CD4-positive, alpha-beta memory T cell (primary cell): ENCODE measurements at places on chromosomes 6 and 20. TPM values are rescaled to one million over a fixed set of nuclear protein-coding genes. Genes with fewer than 3 reads are reported as not detected.

DNA sequence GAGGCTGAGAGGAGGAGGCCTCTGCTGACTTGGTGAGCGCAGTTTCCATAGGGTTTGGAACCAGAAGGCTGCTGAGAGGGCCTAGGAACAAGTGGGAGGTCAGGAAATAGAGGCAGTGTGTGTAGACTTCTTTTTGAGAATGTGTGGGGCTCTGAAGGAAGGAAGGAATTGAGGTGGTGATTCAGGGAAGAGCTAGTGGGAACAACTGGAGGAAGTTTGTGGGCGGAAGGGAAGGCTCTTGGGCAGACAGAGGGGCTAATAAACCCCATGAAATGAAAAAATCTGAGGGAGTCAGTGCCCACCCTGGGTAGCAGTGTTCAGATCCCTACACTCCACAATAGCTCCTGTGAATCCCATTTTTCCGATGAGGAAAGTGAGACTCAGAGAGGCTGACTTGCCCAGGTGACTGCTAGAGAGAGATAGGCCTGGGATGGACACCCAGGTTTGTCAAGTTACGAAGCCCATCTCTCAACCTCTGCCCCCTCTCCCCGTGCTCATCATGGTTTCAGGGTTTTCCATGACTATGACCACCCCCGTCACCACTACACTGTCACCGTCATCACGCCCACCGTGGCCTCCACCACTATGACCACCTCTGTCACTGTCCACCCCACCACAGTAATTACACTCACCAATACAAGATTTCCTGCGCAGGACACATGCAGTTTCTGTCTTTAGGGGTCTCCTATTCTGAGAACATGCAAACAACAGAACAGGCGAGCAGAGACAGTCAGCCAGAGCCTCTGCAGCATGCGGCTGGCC, 106.4 kb downstream of the MRPL14 start:
- H3K27ac ChIP-seq = no peak overlapping the region
- H3K4me1 ChIP-seq = no peaks in the 10 kb centered on the region
- H3K27me3 ChIP-seq = no peaks in the 10 kb centered on the region
- no peak overlapping the region for H3K4me3 ChIP-seq
- DNase-seq = no peak

DNA sequence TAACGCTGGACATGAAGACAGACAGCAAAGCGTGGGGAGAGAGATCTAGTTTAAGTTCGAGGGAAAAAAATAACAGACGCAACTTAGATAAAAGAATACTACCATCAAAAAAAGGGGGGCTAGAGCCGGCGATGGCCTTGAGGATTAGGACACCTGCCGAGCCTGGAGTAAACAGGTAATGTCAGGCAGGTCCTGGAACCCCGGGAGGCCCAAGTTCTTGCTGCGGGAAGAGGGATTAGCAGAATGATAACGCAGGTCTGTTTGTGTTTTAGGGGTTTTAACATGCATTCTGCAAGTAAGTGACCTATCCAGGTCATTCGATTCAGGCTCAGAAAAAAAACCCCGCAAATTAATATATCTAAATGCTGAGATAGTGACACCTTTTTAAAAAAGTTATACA, 754 bp upstream of the TMEM170B start:
- no peaks in the 10 kb centered on the region for H3K36me3 ChIP-seq
- no peaks in the 10 kb centered on the region for H3K27me3 ChIP-seq
- H3K27ac ChIP-seq = peak overlapping the region; percentile 54

DNA sequence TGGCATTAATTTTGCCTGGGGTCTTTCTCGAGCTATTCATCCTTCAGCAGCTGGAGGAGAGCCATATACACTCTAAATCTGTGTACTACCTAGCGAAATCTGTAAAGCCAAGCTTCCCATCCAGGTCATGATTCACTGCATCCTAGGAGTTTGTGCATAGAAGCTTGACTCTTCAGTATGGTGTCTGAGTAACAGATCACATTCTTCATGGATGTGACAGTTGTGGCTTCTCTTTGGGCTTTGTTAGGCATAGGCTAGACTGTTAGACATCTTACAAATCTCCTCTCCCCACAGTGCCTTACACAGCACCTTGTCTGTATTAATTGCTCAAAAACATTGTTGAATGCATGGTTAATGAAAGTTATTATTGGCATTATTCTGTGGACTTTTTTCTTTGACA, 177.0 kb downstream of the EYA4 start:
- no peak overlapping the region for H3K4me3 ChIP-seq
- no peak for DNase-seq
- H3K4me1 ChIP-seq = no peaks in the 10 kb centered on the region
- H3K27me3 ChIP-seq = no peaks in the 10 kb centered on the region
- no peak overlapping the region for H3K27ac ChIP-seq

GRCh38 chr20:22800129-22800528, 215.8 kb upstream of the FOXA2 start:
- no peaks in the 10 kb centered on the region for H3K36me3 ChIP-seq
- H3K27me3 ChIP-seq = no peaks in the 10 kb centered on the region
- H3K4me3 ChIP-seq = no peak overlapping the region

GRCh38 chr20:11851646-11852045, 66.0 kb upstream of the BTBD3 start:
- H3K27me3 ChIP-seq = no peaks in the 10 kb centered on the region
- no peak overlapping the region for H3K4me3 ChIP-seq
- no peaks in the 10 kb centered on the region for H3K36me3 ChIP-seq
- no peaks in the 10 kb centered on the region for H3K4me1 ChIP-seq
- no peak overlapping the region for H3K27ac ChIP-seq
- no peak for DNase-seq

GRCh38 chr6:24879351-24879750, 56.4 kb downstream of the RIPOR2 start:
- H3K27me3 ChIP-seq = no peaks in the 10 kb centered on the region
- H3K36me3 ChIP-seq = peaks cover 50% of the 10 kb centered on the region
- H3K4me3 ChIP-seq = no peak overlapping the region
- H3K27ac ChIP-seq = peak overlapping the region; percentile 31
- peaks cover 89% of the 10 kb centered on the region for H3K4me1 ChIP-seq

DNA sequence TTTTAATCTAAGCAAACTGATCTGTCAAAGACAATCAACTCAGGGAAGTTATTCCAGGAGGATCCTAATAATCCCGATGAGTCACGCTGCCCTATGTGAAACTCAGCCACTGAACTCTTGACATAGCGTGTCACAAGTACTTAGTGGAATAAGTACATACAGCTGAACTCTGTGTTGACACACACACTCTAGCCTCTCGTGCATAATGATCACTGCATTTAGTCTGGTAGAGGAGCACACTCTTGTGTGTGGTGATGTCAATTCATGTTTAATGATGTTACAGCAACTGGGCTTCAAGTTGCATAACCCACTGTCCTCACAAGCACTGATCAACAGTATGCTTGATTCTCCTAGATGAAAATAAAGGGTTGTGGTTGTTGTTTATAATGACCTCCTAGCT, 148.3 kb downstream of the HACE1 start:
- no peak overlapping the region for H3K27ac ChIP-seq
- DNase-seq = no peak
- no peaks in the 10 kb centered on the region for H3K36me3 ChIP-seq
- no peak overlapping the region for H3K4me3 ChIP-seq

GRCh38 chr20:33412484-33412838, 11.1 kb upstream of the CDK5RAP1 start:
- H3K36me3 ChIP-seq = peaks cover 5% of the 10 kb centered on the region
- no peak overlapping the region for H3K4me3 ChIP-seq
- H3K27ac ChIP-seq = no peak overlapping the region
- no peaks in the 10 kb centered on the region for H3K27me3 ChIP-seq
- no peak for DNase-seq

DNA sequence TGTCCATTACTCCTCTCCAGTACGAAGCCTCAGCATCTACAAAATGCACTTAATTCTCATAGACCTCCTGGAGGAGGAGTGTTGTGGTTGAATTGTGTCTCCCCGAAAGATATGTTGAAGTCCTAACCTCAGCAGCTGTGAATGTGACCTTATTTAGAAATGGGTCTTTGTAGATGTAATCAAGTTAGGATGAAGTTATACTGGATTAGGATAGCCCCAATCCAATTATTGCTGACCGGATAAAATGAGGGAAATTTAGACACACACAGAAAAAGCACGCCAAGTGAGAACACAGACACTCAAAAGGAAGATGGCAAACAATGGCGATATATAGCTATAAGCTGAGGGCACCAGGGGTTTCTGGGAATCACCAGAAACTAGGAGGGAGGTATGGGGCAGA, 64.2 kb upstream of the FAM184A start:
- no peak overlapping the region for H3K4me3 ChIP-seq
- peaks cover 12% of the 10 kb centered on the region for H3K4me1 ChIP-seq
- no peaks in the 10 kb centered on the region for H3K36me3 ChIP-seq
- no peak overlapping the region for H3K27ac ChIP-seq
- H3K27me3 ChIP-seq = no peaks in the 10 kb centered on the region

- no peak overlapping the region for H3K4me3 ChIP-seq
- no peaks in the 10 kb centered on the region for H3K27me3 ChIP-seq
- no peaks in the 10 kb centered on the region for H3K36me3 ChIP-seq
- no peaks in the 10 kb centered on the region for H3K4me1 ChIP-seq
Observed at GRCh38 chr6:74415056-74415455, 719.1 kb downstream of the CD109 start.

DNA sequence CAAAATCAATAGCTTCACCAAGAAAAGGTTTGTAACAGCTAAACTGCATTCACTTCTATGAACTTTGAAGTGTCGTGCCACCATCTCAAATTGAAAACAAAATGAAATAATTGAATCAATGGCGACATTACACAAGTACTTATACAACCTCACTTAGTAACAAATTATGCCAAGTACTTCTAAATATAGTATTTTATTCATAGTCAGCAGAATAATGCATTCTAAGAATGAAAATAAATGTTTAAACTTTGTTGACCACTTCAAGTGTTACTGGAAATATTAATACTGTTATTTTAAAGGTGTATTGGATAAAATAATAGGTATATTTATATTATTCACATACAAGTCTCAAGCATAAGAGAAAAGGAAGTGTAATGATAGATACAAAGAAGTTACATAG, 280.1 kb upstream of the HTR1E start:
- H3K27me3 ChIP-seq = no peaks in the 10 kb centered on the region
- no peaks in the 10 kb centered on the region for H3K4me1 ChIP-seq
- DNase-seq = no peak
- no peak overlapping the region for H3K4me3 ChIP-seq
- H3K27ac ChIP-seq = no peak overlapping the region

DNA sequence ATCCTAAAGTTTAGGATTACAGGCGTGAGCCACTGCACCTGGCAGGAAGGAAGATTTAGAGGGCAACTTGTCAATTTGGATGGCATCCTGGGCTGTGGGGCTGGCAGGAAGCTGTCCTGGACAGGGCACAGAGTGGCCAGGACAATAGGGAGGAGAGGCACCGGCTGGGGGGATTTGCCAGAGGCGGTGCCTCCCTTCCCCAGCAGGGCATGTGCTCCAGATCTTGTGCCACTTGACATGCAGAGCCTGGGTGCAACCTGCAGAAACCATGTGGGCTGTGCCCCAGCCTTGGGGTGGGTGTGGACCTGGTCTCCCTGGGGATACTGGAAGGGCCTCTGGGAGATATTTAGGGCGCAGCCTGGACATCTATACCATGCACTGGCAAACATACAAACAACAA, 58.6 kb upstream of the EEF1A1 start:
- peaks cover 22% of the 10 kb centered on the region for H3K4me1 ChIP-seq
- H3K27me3 ChIP-seq = no peaks in the 10 kb centered on the region
- H3K4me3 ChIP-seq = no peak overlapping the region
- peak overlapping the region; percentile 54 for H3K27ac ChIP-seq
- DNase-seq = no peak

GRCh38 chr6:74731204-74731603, 474.6 kb downstream of the COL12A1 start:
- DNase-seq = no peak
- no peak overlapping the region for H3K4me3 ChIP-seq
- H3K36me3 ChIP-seq = no peaks in the 10 kb centered on the region
- H3K27ac ChIP-seq = no peak overlapping the region

DNA sequence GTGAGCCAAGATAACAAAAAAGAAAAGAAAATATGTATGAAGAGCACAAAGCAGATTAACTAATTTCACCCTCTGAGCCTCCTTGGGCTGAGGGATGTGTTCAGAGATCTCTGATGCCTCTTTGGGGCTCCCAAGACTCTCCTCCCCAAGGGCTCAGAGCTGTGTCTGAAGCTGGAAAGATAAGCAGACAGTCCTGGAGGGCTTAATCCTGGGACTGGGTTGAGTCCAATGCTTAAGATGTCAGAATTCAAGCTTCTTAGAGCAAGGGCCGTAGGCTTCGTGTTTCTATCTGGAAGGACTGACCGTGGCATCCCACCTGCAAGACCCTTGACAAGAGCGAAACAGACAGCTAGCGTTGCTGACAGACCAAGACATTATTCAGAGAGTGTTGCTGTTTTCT, 229.0 kb downstream of the ZMYND8 start:
- H3K36me3 ChIP-seq = no peaks in the 10 kb centered on the region
- no peak overlapping the region for H3K4me3 ChIP-seq
- no peaks in the 10 kb centered on the region for H3K4me1 ChIP-seq
- peaks cover 9% of the 10 kb centered on the region for H3K27me3 ChIP-seq
- DNase-seq = no peak

DNA sequence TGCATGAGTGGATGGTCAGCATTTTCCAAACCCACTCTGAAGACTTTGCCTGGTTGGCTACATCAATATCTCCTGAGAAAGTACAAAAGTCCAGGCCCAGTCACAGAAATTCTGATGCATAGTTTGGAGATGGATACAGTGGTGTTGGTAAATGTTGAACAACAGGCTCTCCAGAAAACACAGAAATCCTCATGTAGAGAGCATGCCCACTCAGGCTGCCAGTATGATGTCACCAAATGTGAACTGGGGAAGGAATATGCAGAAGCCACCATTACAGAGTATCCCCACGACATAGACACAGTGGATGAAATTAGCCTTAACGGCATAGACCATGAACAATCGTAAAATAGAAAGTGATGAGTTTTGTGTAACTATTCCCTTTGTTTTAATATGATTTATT, 97.1 kb upstream of the NXT1 start:
- H3K27me3 ChIP-seq = no peaks in the 10 kb centered on the region
- no peak for DNase-seq
- no peaks in the 10 kb centered on the region for H3K4me1 ChIP-seq
- H3K36me3 ChIP-seq = no peaks in the 10 kb centered on the region
- no peak overlapping the region for H3K4me3 ChIP-seq

GRCh38 chr6:87806635-87807034, 104.6 kb upstream of the AKIRIN2 start:
- no peaks in the 10 kb centered on the region for H3K4me1 ChIP-seq
- H3K4me3 ChIP-seq = no peak overlapping the region
- no peaks in the 10 kb centered on the region for H3K27me3 ChIP-seq

- no peak for DNase-seq
- H3K4me3 ChIP-seq = no peak overlapping the region
- H3K27ac ChIP-seq = no peak overlapping the region
- H3K36me3 ChIP-seq = no peaks in the 10 kb centered on the region
Observed at GRCh38 chr6:148329596-148330381, 12.8 kb upstream of the SASH1 start.

The WFDC10B gene
- polyA plus RNA-seq = not detected

The TMEM244 gene
- not detected for polyA plus RNA-seq

The ERVFRD-1 gene
- 0.29 TPM for polyA plus RNA-seq

The ZNF184 gene
- polyA plus RNA-seq = 4.8 TPM

The NKAPL gene
- not detected for polyA plus RNA-seq

The OR12D3 gene
- polyA plus RNA-seq = not detected

The GPSM3 gene
- 110 TPM for polyA plus RNA-seq
